ENCODE measurements at places on chromosomes 13 and 19.
A peak's percentile ranks its signal among the peaks of the same experiment; 100 is the strongest.

DNA sequence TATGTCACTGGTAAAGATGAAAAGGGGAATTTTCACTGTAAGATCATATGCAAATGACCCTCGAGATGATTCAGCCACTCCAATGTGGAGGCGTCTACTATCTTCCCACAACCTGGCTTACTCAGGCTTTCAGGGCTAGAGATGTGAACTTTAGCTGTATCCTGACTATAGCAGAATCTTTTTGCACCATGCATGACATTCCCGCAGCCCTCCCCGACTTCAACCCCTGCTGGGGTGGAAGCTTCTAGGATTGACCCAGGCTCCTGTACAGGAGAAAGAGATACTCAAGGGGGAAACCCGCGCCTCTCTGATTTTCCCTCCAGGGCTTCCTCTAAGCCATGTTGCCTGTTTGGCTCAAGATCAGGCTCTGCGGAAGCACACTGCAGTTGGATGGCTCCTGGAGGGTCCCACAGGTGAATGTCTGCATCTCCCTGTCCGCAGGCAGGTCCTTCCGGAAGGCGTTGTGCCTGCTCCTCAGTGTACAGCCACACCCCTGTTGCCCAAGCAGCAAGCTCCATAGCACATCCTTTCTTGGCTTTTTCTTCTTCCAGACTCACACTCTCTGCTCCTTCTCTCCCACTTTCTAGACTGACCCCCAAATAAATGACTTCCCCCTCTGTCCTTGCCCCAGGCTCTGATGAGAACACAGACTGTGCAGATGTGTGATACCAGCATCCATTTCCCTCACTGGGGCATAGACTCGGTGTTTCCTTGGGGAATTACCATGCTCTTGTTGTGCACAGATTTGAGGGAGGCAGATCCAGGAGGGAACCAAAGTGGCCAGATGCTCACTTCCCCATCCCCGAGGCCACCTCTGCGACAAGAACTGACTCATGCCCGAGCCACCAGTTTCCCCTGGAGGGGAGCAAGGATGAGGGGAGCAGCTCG lies 29.1 kb upstream of the POP4 start:
- DNase-seq = no peak

GRCh38 chr13:37039896-37040295 lies 19.6 kb downstream of the SUPT20H start:
- DNase-seq = no peak

GRCh38 chr19:30245401-30246039 lies 126.7 kb upstream of the ZNF536 start:
- no peak for DNase-seq

- peak; percentile 13 for DNase-seq
Observed at GRCh38 chr19:34808566-34808965, 35.6 kb upstream of the ZNF599 start.

DNA sequence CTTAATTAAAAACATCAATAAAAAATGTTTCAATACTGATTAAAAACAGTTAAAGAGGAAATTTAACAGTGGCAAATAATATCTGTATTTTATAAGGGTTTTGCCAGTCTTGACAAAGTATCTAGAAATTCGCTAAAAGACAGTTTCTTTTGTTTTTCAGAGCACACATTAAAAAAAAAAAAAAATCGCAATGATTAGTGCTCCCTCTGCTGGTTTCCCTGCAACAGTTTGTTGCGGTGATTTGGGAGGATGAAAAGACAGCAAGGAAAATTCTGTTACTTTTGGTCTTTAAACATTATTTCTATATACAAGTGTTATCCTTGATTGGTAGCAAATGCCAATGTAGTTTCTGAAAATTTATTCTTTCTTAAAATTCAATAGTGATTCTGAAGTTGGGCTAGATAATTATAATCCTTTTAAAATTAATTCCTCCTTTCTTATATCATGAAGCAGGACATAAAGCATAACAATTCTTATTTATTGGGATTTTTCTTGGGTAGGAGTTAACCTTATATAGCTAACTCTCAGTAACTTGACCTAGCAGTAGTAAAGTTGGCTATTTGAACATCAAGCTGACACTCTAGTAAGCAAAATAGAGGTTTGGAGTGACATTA lies 23.1 kb upstream of the SPRY2 start:
- DNase-seq = peak; percentile 46

GRCh38 chr19:4352701-4353121 lies 9.3 kb downstream of the MPND start:
- peak; percentile 66 for DNase-seq

DNA sequence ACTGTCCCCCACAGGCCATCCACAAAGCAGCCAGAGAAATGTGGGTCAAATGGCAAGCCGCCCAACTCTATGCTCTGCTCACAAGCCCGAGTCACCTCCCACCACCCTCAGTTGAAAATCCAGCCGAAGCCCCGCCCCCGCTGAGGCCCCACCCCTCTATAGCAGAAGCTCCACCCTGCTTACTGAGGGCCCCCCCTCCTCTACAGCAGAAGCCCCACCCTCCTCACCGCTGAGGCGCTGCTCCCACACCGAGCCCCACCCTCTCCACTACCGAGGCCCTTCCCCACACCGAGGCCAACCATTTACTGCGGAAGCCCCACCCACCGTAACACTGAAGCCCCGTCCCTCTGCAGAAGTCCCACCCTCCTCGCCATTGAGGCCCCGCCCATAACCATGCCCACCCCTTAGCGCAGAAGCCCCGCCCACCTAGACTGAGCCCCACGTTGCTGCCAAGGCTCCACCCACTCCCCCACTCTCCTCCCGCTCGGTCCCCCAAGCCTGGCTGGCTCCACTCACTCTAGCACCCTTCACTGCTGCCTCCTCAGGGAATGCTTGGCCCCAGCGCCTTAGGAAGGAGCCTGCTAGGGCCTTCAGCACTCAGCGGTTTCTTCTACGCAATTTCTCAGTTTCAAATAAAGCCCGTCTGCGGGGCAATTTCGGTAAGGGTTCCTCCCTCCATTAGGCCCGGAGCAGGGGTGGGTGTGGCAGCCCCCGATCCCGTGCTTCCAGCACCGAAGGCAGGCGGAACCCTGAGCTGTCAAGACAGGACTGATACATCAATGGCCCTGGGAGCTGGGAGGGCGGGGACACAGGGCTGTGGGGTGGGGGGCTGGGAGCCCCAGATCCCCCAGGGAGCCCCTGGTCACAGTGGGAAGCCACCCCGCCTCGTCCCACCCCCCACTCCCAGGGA lies 9.0 kb upstream of the MYDGF start:
- peak; percentile 40 for DNase-seq

GRCh38 chr13:44028734-44029133 lies 149.0 kb downstream of the LACC1 start:
- DNase-seq = no peak

DNA sequence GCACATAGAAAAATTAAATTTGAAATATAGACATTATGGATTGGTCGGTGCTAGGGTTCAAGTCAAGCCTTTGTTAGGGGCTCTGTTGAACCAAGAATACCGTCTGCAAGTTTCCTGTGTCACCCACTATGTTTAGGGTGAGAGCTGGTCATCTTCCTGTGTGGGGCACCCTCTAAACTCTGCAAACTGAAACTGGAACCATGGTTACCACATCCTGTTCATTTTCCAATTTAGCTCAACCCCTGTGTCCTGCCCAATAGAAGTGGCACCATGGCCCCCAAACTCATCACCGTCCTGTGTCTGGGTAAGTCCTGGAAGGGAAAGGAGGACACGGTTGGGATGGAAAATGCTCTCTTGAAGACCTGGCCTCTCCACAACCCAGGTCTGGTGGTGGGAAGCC lies 29.9 kb downstream of the LAIR2 start:
- DNase-seq = no peak

- no peak for DNase-seq
Observed at GRCh38 chr13:60112771-60113170, 51.0 kb downstream of the DIAPH3 start.

GRCh38 chr19:46815833-46816627 lies 27.6 kb upstream of the SLC1A5 start:
- DNase-seq = no peak

All from endothelial cell of umbilical vein (primary cell).